ENCODE measurements at places on chromosomes 12 and 14.

- no peak for DNase-seq
Measured at GRCh38 chr12:115918763-115919162, 358.7 kb downstream of the MED13L start.

- DNase-seq = no peak
Measured at GRCh38 chr14:95685978-95686922, at the start of gene TCL1B. Gene TCL1B, plus strand, starts transcription at chr14:95686426. Its CDS starts 42 bp downstream, at chr14:95686468.

- no peak for DNase-seq
Measured at GRCh38 chr12:122793685-122794106, 19.3 kb downstream of the CCDC62 start.

DNA sequence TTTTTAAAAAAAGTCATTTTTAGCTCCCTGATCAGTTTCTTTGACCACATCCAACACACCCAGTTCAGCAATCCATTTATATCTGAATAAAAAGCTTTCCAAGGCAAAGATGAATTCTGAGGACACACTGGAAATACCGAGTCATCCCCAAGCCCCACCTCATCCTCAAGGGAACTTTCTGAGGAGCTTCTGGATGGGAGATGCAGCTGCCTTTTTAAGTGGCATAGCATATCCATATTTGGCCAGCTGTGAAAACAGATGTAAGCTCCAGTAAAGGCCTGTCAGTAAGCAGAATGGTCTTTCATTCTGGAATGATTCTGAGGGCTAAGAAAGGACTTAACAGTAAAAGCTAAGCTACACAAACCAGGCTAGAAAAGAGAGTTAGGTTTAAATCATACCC, 18.4 kb downstream of the ZFYVE1 start:
- DNase-seq = peak; percentile 65

DNA sequence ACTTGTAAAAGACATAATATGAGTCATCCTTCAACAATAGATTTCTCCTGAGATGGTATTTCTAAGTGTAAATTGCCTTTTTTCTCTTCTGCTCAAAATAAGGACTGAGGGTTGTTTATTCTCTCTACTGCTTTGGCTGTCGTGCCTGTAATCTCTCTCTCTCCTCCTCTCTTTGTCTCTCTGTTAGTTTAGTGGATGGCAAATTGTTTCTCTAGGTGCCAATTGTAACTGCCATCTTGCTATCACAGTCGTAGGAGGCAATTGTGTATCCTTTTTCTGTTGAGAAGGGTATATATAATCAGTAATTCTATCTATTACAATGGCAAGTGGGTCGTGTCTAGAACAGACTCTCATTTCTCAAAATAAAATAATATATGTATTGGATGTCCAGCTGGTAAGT, 545.0 kb upstream of the FBXO33 start:
- no peak for DNase-seq

- no peak for DNase-seq
Measured at GRCh38 chr14:53621921-53622320, 334.7 kb downstream of the BMP4 start.

- no peak for DNase-seq
Measured at GRCh38 chr14:92635031-92635430, 113.4 kb downstream of the LGMN start.

GRCh38 chr12:27542628-27543027, 18.6 kb downstream of the PPFIBP1 start:
- peak; percentile 95 for DNase-seq

GRCh38 chr12:56258068-56258819, at the start of gene ANKRD52:
Gene ANKRD52, minus strand, starts transcription at chr12:56258384. Its CDS starts 115 bp downstream, at chr12:56258269.
- no peak for DNase-seq

- DNase-seq = no peak
Measured at GRCh38 chr12:9636851-9637206, 29.1 kb upstream of the KLRB1 start.

DNA sequence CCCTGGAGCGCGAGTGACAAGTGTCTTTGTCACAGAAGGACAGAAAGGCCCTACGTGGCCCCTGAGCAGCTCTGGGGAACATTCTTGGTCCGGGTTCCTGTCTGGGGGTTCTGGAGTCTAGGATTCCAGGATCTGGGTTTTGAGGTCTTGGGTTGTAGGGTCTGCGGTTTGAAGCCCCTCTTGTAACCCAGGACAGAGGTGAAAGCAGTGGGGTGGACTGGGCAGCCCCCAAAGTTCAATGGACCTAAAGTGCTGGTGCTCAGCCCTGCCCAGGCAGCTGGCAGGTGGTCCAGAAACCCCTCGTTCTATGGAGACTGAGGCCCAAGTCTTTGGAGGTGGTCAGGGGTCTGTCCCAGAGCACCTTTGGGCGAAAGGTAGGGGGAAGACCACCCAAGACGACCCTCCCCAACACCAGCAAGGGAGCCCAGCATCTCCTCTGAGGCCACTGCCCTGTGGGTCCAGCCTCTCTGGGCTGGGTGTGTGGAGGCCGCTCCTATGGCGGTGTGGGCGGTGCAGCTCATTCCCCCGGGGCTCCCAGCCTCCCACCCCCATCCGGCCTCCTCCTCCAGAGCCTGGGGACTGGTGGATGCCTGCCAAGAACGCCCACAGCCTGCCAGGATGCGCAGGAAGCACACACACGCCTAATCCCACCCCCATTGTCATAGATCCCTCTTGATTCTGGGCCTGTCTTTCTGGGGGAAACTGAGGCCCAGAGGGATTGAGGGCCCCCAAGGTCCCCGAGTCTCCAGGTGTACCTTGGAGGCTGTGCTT, 30.2 kb upstream of the ANKRD9 start:
- no peak for DNase-seq

DNA sequence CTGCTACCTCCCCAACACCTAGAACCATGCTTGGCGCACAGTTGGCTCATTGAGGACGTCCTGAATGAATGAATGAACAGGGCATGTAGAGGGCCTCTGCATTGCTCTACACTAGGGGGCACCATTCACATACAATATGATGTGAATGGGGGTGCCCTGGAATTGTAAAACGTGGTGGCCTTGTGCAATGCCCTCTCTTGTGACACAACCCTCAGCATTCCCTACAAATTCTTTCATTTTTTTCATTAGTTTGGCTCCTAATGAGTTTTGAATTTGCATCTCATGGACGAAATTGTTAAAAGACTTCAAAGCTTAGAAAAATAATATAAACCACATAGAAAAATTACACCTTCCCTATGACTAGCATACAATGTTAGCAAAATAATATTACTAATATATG, 2.3 kb upstream of the DIO2 start:
- DNase-seq = no peak

- DNase-seq = no peak
Measured at GRCh38 chr14:72706485-72706884, 187.4 kb downstream of the DPF3 start.

- DNase-seq = no peak
Measured at GRCh38 chr12:131010396-131011131, 56.9 kb downstream of the ADGRD1 start.

- no peak for DNase-seq
Measured at GRCh38 chr12:15001733-15002382, 29.0 kb downstream of the PDE6H start.

- no peak for DNase-seq
Measured at GRCh38 chr14:56195704-56196103, 77.5 kb downstream of the PELI2 start.

GRCh38 chr12:95739561-95740313, 50.8 kb downstream of the NTN4 start:
- DNase-seq = no peak

GRCh38 chr14:104810316-104810715, 9.4 kb downstream of the ZBTB42 start:
- no peak for DNase-seq

DNA sequence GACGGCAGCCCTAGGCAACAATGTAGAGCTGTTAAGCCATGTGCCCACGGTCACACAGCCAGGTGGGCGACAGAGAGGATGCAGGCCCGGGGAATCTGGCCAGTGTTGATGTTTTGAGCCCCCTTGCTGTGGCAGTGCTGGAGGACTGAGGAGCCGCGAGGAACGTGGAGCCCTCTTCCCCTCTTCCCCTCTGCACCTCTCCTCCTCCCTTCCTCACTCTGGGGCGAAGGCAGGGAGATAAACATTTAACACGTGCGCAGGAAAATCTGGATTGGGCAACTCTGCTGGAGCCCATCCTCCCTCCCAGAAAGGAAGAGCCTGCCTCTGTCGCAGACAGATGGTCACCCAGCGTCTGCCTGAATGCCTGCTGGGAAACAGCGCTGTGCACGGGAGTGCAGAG, 376.8 kb downstream of the FUT8 start:
- no peak for DNase-seq

- DNase-seq = no peak
Measured at GRCh38 chr14:24866067-24866639, 183.8 kb downstream of the STXBP6 start.

DNA sequence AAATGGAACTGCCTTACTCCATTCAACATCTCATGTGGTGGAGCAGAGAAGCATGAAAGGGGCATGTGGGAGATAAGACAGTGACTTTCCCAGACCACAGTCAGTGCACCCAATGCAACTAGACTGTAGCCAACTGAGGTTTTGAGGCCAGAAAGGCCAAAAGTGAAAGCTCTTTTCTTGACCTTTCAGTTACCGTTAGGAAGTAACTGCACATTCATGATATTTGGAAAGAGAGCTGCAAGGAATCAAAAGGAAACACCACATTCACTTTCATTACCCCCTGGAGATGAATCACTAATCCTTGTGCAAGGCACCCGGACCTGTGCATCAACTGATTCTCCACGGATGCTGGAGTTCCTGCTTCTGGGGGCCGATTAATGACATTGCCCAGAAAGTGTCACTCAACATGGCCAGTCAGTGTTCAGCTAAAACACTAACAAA, 72.9 kb upstream of the ELK3 start:
- DNase-seq = no peak

DNA sequence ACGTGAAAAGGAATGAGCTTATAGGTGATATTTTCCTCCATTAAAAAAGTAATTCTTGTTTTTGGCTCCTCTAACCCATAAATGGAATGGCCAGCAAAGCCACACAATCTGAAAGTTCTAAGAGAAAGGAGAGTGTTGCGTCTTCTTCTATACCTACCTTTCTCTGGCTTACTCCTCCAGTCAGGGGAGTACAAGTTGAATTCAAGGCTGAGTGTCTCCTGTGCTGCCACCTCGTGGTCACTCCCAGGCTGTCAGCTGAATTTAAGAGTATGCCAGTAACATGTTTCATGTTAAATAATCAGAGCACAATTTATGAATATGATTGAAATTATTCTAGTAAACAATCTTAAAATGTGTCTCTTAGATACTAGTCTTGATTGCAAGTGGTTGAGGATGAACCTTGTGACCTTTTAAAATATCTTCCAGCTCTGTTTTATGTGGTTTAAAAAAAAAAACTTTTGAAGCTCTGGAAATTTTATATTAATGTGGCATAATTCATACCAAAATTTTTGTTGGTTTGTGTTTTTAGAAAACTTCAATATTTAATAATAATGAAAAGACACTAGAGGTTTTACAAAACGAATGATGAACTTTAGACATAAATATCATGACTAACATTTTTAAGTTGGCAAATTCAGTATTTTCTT, 31.7 kb downstream of the PTHLH start:
- no peak for DNase-seq

GRCh38 chr12:12474471-12474928, 88.2 kb downstream of the DUSP16 start:
- no peak for DNase-seq

DNA sequence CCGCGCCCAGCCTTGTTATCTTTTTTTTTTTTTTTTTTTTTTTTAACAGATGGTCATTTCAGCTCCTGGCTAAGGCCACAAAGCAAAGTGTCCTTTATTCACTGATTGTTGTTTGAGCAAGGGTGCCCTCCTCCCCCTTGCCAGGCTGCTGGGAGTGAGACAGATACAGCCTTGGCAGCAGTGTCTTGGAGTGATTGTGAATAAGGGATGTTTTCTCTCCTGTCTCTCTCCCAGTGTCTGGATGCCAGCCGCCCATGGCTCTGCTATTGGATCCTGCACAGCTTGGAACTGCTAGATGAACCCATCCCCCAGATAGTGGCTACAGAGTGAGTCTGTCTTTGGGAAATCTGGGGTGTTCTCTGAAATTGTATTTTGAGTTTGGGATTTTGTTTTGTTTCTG, 28.7 kb downstream of the FNTB start:
- no peak for DNase-seq

DNA sequence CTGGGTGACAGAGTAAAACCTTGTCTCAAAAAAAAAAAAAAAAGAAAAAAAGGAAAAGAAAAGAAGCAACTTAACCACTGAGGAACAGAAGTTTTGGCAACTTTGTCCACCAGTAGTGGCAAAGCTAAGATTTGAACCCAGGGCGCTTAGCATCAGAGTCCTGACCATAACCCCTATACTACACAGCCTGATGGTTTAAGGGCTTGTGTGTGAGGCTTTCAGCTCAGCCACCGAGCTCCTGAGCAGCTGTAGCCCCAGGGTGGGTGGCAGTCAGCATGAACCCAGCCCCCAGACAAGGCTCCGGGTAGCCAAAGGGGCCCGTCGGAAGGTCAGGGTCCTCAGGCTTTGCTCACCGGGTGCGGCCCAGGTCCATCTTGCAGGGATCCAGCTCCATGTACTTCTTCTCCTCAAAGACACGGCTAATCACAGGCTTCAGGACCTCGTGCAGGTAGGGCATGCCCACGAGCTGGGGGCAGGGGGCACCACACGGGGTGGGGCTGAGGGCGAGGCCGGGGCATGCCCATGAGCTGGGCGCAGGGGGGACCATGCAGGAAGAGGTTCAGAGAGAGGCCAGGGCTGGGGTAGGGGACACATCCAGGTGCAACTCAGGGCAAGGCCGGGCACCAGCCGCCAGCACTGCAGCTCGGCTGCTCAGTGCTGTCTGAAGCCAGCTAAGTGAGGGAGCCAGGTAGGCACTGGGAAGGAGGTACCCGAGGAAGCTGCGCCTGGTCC, 20.9 kb downstream of the RASAL1 start:
- DNase-seq = no peak

DNA sequence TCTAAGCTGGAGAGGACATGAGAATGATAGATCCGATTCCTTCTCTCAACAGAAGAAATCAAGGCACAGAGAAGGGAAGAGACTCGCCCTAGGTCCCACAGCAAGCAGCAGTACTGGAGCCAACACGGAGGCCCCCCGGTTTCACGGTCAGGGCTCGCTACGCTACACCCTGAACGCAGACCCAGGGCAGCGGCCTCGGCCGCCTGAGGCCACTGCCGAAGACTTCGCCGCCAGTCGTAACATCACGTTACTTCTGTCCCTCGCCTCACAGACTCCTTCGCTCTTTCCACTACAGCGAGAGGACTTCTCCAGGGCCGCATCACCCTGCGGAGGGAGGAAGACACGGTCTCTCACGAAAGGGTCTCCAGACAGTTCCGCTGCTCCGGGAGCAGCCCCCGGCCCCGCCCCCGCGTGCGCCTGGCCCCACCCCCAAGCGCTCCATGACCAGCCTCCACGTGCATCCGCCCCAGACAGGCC, 411 bp upstream of the DCAF4 start:
- no peak for DNase-seq

DNA sequence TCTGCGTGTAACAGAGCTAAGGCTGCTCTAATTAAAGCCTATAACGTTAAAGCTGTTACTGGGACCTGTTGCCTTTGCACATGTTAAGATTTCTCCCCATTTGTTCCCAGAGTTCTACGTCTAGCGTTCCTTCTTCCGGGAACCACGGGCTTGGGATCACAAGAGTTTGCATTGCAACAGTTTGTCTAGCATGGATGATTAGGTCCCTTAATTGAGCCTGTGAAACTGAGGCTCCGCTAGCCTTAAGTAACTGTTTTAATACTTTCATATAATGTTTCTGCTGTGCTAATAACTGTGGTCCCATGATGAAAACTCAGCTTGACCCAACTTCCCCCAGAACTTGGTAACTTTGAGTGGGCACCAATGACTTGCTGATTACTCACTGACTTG, 16.7 kb upstream of the LYZ start:
- DNase-seq = no peak
